Endothelial cell of coronary artery (primary cell): ENCODE measurements at places on chromosomes 1 and 21. TPM values are rescaled to one million over a fixed set of nuclear protein-coding genes. Genes with fewer than 3 reads are reported as not detected.

Gene SDC3
- total RNA-seq, result 8.9 and 11.8 TPM in 2 replicates

Gene DENND2C
- total RNA-seq, result 0.18 and 0.47 TPM in 2 replicates

Gene TMEM50B
- 16.7 and 22.4 TPM in 2 replicates for total RNA-seq

Gene GJA4
- total RNA-seq, result 19.4 and 68.6 TPM in 2 replicates

Gene MASP2
- 0.09 TPM in 1 of 2 replicates, not detected in the other for total RNA-seq

Gene OR2T29
- total RNA-seq, result not detected in 2 replicates
